Stimulated activated CD4-positive, alpha-beta T cell treated with anti-CD3 and anti-CD28 coated beads, Interleukin-4, amount 100 ng/mL, for 48 hours (primary cell): ENCODE measurements at places on chromosomes 12 and 14.

DNA sequence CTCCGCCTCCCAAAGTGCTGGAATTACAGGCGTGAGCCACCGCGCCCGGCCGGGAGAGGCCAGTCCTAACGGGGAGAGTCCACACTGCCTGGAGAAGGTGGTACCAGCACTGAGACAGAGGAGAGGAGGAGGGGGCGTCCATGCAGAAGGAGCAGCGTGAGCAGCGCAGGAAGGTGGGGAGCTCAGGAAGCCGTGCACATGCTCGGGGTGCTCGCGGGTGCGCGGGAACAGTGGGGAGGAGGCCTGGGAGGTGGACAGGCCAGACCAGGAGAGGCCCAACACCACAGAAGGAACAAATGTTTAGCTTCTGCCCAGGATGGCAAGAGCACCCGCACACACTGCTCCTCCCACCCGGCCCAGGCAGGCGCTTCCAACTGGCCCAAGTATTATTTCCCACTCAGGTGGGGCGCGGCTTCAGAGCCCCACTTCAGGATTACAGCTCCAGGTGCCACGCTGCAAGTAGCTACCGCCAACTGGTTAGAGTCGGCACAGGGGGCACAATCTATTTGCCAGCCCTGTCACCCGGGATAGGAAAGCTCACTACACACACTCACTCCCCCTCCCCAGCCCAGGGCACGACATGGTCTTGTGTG is 80.8 kb upstream of the BCL11B start:
- DNase-seq: no peak

GRCh38 chr14:54047645-54048308 is 91.2 kb upstream of the BMP4 start:
- DNase-seq: no peak

DNA sequence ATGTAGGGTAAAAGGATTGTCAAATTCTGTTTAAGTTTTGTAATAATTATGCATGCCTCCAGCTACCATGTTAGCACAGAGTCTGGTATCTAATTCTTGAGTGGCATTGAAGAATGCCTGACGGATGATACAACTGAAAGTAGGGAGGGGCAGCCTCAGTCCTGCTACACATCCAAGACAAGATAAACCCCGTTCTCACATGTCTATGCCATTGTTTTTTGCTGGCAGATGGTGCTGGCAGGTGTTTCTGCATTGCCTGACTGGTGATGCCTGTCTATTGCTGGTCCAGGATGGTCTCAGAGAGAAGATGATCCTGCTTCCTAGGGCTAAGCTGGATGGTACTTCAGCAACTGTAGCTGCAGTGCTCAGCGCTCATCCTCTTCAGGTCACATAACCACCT is 245.8 kb upstream of the NAV3 start:
- DNase-seq: no peak

- no peak for DNase-seq
Measured at GRCh38 chr12:128557231-128557630, 266.5 kb downstream of the SLC15A4 start.

DNA sequence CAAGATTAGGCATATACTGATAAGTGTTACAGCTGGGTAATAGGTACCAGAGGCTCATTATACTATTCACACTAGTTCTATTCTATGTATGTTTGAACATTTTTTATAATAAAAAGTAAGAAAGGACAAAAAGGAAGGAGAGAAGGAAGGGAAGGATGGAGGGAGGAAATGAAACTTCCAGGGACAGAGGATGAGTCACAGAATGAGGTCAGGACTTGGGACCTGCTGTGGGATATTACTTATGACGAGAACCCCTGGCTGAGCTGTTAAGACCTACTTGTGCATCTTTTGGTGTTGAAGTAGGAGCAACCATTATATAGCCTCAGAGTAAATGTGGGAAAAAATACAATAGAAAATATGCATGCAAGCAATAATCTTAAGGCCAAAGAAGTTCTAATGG is 16.7 kb upstream of the TMEM260 start:
- no peak for DNase-seq

- no peak for DNase-seq
Measured at GRCh38 chr12:71046215-71046614, 111.6 kb downstream of the TSPAN8 start.

DNA sequence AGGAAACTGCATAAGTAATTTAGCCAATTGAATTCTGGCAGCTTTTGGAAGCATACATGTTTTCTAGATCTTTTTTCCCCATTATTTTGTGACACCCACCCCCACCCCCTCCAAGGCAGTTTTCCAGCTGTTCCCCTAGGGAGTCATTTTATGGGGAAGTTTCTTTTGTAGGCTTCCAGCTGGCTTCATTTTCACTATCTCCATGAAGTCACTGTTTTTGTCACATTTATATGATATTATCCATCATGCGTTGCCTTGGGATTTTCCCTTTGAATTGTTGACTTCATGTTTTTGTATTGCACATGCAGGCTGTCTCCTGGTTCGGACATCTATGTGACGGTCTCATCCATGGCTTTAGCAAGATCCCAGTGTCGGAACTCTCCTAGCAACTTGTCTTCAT is 233.6 kb upstream of the RGS6 start:
- no peak for DNase-seq

DNA sequence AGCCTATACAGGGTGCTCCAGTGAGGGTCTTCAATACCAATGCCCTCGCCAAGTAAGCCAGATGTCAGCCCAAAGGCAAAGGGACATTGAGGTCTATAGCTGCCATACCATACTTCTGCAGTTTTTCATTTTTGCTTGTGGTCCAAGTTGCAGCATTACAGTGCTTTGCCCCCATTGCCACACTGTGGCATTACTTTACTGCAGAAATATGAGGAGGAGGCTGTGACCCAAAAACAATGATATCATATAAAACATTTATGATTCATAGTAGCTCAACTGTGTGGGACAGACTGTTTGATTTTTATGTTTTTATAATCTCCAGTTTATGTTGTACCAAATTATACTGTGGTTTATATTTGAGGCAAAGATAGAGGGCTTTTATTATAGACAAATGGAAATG is 64.1 kb downstream of the KIAA0586 start:
- DNase-seq: no peak

DNA sequence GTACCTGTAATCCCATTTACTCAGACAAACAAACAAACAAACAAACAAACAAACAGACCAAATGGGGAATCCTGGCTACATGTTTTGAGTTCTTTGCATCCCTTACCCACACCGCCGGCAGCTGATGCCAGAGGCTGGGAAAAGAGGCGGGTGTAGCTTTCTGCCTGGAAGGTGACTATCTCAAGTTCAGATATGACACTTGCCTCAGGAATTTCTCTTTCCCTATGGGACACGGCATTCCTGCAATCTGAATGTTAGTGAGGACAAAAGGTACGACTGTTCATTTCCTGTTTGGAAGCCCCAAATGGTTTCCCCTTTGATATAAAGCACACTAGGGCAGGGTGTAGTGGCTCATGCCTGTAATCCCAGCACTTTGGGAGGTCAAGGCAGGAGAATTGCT is 2.9 kb downstream of the MYL2 start:
- no peak for DNase-seq

DNA sequence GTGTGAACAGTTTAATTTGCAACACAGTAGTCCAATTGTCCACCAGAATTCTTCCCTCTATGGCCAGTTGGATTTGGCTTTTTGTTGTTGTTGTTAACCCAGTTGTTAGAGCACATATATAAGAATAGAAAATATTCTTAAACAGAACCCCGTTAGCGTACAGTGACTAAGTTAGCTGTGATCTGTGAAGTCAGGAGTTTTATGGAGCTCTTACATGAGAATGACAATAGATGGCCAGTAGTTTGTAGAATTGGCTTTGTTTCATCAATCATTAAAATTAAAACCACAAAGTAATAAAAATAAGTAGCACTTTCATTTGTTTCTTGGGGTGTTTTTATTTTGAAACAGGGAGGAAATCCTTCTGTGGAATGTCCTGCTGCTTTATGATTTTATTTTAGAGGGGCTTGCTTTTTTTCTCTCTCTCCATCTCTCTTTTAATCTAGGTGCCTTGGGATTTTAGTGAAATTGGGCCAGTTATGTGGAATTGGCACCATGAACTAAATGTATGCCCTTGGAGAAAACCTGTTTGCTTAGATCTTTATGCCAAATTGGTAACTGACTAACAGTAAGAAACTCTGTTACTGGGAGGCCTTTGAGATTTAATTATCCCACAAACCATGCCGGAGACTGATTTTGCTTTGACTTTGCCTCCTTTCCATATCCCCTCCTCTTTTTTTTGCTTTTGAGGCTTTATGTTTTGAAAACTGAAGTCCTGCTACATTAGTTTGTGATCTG is 22.9 kb downstream of the FBXW8 start:
- no peak for DNase-seq

GRCh38 chr14:96734076-96734622 is 63.0 kb upstream of the VRK1 start:
- DNase-seq: no peak

GRCh38 chr12:92042791-92043531 is 102.7 kb downstream of the BTG1 start:
- no peak for DNase-seq

- no peak for DNase-seq
Measured at GRCh38 chr12:22733756-22734155, 108.8 kb downstream of the ETNK1 start.

GRCh38 chr14:44812672-44813071 is 149.1 kb downstream of the KLHL28 start:
- DNase-seq: no peak

DNA sequence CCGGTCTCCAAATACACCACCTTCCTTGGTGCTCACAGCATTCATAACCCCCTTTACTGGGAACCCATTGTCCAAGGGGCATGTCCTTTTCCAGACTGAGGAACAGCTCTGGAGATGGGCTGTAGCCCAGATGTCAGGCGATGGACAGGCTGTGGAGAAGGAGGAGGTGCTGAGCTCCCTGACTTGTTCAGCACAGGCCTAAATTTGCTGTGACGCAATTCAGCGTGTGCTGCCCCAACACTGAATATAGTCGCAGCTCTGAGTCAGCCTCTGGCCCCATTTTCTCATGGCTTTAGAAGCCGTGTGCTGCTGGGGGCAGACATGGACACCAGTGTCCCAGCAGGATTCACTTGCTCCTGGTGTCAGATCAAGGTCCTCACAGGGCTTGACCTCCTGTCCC is 269.1 kb downstream of the EMP1 start:
- DNase-seq: no peak

- no peak for DNase-seq
Measured at GRCh38 chr14:31043379-31043778, 17.2 kb upstream of the STRN3 start.

DNA sequence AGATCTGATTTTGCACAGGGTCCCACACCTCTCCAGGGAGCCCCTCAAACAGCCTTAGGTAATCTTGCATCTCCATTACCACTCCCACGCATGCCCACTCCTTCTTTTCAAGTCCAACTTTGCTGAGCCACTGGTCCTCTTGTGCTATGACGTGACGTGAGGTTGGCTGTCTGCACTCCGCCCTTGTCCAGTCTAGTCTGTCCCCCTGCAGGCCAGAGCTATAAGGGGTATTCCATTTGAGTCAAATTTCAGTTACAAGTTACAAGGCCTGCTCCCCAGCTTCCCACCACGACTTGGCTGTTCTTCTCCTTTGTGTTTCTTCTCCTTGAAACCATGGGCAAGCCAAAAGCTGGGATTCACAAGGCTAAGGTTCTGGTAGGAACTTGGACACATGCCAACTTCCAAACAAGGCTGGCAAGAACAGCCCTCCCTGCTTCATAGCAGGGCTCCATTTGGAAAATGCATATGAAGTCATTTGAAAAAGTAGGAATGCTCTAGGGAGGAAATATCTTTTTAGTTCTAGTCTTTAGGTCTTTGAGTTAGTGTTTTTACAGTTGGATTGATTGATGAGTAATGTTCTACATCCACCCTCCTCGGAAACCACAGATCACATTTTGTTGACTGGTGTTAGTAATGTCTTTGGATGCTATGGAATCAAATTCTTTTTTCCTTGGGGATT is 49.1 kb downstream of the KCNA1 start:
- no peak for DNase-seq

GRCh38 chr14:57254884-57255283 is 13.8 kb downstream of the EXOC5 start:
- no peak for DNase-seq

- no peak for DNase-seq
Measured at GRCh38 chr12:96425951-96426350, 25.7 kb upstream of the CDK17 start.

DNA sequence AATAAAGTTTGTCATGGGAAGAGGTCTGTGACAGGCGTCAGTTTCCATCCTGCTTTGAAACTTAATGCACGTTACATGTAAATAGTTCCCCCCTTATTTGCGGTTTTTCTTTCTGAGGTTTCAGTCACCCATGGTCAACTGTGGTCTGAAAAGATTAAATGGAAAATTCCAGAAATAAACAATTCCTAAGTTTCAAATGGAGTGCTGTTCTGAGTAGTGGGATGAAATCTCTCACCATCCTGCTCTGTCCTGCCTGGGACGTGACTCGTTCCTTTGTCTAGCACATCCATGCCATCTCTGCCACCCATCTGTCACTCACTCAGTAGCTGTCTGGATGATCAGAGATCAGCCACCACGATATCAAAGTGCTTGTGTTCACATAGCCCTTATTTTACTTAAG is 51.3 kb upstream of the DICER1 start:
- no peak for DNase-seq

DNA sequence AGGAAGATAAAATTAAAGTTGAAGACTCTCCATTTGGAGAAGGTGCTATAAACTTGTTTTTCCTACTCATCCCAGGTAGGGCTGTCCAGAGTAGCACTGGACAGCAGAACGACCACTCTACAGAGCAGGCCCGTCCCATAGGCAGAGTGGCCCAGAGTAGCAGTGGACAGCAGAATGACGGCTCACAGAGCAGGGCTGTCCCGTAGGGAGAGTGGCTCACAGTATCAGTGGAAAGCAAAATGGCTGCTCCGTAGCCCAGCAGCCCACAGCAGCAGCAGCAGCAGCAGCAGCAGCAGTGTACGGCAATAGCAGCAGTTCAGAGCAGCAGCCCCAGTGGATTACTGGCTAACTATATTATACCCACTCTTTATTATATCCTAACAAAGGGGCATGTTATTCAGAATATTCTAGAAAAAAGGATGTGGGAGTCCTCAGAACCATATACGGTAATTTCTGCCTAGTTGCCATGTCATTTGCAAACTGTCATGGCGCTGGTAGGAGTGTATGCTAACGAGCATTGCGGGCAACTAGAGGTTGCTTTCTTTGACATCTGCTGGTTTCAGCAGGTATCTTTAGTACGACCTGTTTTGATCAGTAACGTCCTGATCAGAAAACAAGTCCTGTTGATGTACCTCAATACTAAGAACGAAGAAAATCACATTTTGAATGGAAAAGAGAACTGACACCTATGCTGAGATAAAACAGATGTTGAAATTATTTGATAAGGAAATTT is 567.3 kb downstream of the SLC16A7 start:
- no peak for DNase-seq
